Thyroid gland (tissue), 4 donors: ENCODE measurements at places on chromosomes 12 and 14.

DNA sequence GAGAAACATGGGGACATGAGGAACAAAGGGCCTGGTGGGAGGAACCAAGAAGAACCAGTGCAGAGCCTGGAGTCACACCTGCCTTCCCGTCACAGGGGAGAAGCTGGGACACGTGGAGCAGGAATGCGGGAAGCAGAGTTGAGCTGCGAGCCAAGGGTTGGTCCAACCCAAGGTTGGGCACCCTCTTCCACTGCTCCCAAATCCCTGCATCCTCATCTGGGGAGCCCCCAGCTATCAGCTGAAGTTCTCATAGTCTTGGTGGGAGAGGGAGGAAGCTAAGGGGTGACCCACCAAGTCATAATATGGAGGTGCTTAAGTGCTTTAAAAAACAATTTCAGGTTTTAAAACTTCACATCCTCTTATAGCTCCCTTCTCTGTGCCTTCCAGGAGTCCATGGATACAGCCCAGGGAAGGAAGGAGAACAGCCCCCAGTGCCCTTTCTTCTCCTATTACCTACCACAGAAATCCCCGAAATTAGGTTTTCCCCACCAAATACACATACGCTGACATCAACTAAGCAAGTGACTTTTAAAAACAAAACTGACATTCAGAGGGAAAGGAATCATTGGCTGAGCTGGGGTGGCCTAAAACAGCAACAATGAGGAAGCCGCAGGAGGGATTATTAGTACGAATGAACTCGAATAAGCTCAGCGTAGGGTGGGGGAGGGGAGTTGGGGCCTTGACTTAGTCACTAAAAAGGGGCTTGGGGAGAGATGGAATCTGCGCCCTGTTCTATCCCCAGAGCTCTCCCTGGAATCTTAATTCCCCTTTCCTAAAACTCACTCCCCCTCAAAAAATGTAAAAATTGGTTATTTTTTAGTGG is 4.5 kb downstream of the MYL6 start:
- DNase-seq: no peak

GRCh38 chr14:33679461-33680225 is 271.2 kb downstream of the EGLN3 start:
- DNase-seq: no peak

GRCh38 chr12:88153959-88154358 is 11.9 kb downstream of the TMTC3 start:
- no peak for DNase-seq

DNA sequence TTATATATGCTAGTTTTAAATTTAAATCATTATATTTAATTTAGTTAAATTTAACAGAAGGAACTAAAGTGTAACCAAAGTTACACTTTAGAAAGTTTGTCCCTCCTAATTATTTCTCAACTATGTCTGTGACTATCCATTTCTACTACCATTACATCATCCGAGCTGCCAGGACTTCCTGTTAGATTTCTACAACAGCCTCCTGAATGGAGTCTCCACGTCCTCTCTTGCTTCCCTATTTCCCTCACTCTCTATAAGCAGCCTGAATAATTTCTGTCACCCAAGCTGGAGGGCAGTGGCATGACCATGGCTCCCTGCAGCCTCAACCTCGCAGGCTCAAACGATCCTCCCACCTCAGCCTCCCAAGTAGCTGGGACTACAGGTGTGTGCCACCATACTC is 84.1 kb downstream of the TTC7B start:
- no peak for DNase-seq

- DNase-seq: no peak
Observed at GRCh38 chr12:76337583-76337982, 10.6 kb downstream of the BBS10 start.

DNA sequence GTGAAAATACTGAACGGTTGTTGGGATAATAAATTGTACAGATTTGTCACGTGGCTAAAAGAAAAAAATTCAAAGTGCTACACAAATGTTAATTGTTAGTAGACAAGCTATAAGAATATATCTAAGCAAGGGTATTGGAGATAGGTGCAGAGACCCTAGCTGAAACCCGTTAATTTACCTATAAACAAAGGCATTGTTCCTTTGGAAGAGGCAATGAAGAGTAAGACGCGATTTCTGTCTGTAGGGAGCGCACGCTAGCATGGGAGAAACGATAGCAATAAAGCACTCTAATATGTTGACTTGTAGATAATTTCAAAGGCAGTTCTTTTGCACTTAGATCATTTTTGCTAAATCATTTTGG is 565 bp downstream of the CCDC77 start:
- no peak for DNase-seq

GRCh38 chr12:66596199-66596598 is 82.7 kb downstream of the GRIP1 start:
- no peak for DNase-seq
